ENCODE measurements at places on chromosomes 2 and 18.
A peak's percentile ranks its signal among the peaks of the same experiment; 100 is the strongest.

DNA sequence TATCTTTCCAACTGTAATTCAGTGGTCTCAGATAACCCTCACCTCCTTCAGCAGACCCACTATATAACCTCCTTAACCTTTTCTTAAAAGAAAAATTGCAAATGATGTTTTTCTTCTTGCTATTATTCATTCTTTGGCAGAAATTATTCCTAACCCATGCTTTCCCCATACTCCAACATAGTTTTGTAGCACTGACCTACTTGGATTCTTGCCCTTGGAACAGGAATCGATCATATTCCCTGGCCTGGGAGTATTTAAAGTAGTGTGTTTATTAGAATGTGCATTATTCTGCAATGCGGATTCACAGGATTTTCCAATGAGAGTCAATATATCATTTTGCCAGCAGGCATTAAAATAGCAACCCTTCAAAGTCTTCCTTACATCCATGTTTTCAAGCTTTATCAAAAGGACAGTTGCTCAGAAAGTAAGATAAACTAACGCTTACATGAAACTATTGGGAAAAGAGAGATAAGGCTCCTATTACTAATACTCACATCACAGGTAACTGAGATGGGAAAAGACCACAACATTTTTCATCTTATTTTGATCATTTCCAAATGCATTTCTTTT, 37.4 kb downstream of the CHN1 start:
- DNase-seq, result no peak

- DNase-seq, result peak; percentile 45
Measured at GRCh38 chr2:127185093-127185492, 35.0 kb downstream of the CYP27C1 start.

- DNase-seq, result no peak
Measured at GRCh38 chr2:167851323-167851860, 396.0 kb downstream of the STK39 start.

- DNase-seq, result no peak
Measured at GRCh38 chr2:82657106-82657505, 1802.0 kb downstream of the SUCLG1 start.

GRCh38 chr2:38152913-38153312, 77.0 kb upstream of the CYP1B1 start:
- no peak for DNase-seq

- no peak for DNase-seq
Measured at GRCh38 chr2:210956101-210956500, 399.7 kb downstream of the CPS1 start.

GRCh38 chr2:204064119-204064518, 127.6 kb downstream of the ICOS start:
- no peak for DNase-seq

- no peak for DNase-seq
Measured at GRCh38 chr18:24731158-24731557, 270.7 kb downstream of the HRH4 start.

GRCh38 chr2:120942658-120943057, 207.0 kb downstream of the GLI2 start:
- DNase-seq, result no peak
